Erythroblast (primary cell): ENCODE measurements at places on chromosomes 5 and 9.

DNA sequence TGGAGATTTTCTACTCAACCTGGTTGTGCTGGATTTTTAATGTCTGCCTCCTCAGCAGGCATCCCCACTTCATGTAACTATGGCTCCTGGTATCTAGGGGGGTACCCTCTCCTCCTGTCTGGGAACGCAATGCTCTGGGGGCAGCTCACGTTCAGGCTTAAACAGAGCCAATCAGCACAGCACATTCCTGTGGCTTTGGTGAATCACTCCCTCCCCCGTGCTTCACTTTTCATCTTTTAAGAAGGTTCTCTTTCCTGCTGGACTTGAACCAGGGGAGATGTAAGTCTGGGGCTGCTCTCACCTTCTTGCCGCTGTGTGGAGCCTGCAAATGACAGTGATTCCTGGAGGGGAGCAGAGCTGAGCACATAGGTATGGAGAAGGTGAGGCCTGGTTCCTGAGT, 101.2 kb downstream of the MSX2 start:
- DNase-seq, result no peak

GRCh38 chr5:62605638-62606037, 27.0 kb downstream of the LRRC70 start:
- DNase-seq, result no peak

GRCh38 chr9:83167126-83167525, 104.2 kb upstream of the RASEF start:
- no peak for DNase-seq

- no peak for DNase-seq
These were observed 82.1 kb downstream of the FBN2 start for GRCh38 chr5:128455841-128456361.

GRCh38 chr5:94218374-94218773, 400.0 kb downstream of the KIAA0825 start:
- DNase-seq, result no peak

- no peak for DNase-seq
These were observed 77.6 kb downstream of the KCNT1 start for GRCh38 chr9:135779571-135779970.

DNA sequence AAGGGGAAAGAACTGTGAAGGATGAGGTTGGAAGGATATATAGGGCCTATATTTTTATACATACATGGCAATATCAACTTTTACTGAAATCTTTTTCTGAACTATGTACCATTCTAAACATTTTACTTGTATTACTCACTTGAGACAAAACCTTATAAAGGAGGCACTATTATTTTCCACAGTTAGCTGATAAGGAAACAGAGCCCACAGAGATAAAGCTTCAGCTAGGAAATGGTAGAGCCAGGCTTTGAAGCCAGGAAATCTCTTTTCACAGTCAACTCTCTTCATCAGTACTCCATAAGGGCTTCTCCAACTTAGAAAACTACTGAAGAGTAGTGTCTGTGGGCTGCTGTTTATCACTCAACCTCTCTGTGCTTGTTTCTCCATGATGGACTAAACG, 613.7 kb downstream of the PRELID2 start:
- no peak for DNase-seq

- DNase-seq, result no peak
These were observed 263.0 kb downstream of the PDZD2 start for GRCh38 chr5:31901807-31902530.

DNA sequence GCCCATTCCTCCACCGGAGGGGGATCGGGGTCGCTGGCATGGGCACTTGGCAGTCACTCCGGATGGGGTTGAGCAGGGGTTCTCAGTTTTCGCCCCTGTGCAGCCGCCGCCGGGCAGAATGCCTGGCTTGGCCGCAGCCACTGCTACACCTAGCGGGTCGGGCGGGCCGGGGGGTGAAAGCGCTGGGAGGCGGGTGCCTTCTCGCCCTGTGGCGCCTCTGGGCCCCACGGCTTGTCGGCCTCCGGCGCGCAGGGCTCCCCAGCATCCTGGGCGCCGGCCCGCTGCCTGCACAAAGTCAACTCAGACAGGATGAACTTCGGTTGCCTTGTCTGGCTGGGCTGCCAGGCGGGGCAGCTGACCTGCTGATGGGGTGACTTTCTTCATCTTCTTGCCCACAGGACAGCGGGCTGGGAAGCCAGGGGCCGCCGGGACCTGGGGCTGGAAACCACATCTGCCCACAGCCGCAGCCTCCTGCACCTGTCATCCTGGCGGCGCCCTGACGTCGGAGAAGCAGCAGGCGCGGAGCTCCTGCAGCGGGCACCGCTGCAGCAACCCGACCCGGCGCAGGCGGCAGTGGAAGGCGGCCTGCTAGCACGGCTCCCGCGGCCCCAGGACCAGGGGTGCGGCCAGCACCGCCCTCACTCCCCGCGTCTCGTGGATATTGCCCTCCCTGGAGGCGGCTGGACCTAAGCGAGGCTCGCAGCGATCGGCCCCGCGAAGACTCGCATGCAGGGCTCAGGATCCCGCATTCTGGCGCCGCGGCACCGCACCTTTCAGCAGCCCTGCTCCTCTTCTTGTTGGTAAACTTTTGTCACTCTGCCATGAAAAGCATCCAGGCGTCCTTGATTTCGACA, 1.3 kb upstream of the ANKRD18A start:
- DNase-seq, result peak; percentile 10

DNA sequence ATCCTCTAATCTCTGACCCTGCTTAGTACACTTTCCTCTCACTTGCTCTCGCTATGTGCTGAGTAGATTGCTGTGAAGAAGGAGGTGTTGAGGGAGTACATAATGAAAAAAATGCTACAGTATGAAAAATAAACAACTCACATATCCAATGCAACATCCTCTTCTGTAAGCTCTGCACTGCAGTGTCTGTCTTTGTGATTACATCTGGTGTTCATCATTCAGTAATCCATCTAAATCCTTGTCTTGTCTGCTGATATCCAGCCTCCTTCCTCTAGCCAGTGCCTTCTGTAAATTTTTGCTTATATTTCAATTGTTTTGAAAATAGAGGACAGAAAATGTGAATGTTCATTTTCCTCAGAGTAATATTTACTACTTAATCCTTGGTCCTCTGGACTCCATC, 57.4 kb upstream of the CDH12 start:
- no peak for DNase-seq

DNA sequence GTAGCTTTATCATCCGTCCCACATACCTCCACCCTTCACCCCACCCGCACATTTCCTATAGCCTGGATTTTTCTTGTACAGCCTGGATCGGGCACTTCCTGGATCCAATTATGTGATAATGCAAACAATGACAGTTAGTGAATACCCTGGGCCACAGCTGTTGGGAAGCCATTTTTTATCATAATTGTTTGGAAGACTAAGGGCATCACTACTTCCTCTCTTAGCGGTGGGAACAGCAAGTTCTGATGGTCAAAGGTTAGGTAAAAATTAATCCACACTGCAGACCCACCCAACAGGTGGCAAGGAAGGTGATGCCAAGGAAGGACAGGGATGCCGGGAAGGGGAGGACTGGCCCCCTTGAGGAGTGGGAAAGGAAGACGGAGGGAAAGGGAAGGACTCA, 183.7 kb downstream of the SAXO1 start:
- no peak for DNase-seq

GRCh38 chr5:6235726-6236125, 142.6 kb downstream of the MED10 start:
- no peak for DNase-seq

DNA sequence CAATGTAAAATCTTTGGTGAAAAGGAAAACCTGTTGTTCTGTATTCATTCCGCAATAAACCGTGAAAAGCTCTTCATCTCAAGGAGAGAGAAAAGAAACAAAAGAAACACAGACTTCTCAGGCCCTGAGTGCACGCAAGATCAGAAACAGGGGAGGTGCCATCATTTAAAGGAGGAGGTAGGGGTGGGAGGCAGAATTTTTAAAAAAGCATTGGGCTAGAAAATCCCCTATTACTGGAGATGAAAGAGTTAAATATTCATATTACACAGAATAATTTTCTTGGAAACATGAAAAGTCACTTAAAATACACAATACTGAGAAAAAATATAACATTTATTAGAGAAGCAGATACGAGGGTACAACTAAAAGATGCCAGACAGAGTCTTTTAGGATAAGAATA, 56.3 kb downstream of the USP20 start:
- DNase-seq, result no peak

DNA sequence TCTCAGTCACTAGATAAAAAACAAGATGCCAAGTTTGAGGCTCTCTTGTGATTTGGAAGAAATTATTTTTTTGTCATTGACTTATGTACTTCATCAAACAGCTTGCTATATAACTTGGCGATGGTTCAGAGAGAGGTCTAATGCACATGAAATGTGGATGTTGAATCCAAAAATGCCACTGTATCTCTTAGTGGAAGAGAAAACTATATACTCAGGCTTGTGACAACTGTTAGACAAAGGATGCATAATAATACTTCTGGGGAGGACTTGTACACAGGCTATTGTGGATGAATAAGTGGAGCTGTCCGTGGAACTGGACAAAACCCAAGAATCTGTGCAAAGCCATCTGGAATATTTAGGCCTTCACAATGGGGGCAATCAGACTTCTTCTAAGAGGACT, 162.9 kb upstream of the NMUR2 start:
- DNase-seq, result no peak

- DNase-seq, result no peak
These were observed 1353.4 kb upstream of the WWC1 start for GRCh38 chr5:166938071-166938470.

- no peak for DNase-seq
These were observed 473.0 kb downstream of the NTRK2 start for GRCh38 chr9:85142496-85142911.

DNA sequence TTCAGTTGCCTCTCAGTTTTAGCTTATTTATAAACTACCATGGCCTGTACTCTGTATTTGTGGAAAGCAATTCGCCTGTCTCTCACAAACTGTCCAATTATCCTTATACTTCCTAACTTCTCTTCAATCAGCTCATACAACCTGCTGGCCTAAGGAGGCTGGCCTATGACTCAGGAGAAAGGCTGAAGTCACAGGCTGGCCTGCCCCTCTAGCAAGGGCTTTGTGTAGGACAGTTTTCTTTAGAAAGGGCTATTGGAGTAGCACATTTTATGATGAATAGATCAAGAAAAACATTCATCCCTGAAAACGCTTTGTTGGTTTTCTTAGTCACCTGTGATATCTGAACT, 988.7 kb upstream of the ARRDC3 start:
- DNase-seq, result no peak

DNA sequence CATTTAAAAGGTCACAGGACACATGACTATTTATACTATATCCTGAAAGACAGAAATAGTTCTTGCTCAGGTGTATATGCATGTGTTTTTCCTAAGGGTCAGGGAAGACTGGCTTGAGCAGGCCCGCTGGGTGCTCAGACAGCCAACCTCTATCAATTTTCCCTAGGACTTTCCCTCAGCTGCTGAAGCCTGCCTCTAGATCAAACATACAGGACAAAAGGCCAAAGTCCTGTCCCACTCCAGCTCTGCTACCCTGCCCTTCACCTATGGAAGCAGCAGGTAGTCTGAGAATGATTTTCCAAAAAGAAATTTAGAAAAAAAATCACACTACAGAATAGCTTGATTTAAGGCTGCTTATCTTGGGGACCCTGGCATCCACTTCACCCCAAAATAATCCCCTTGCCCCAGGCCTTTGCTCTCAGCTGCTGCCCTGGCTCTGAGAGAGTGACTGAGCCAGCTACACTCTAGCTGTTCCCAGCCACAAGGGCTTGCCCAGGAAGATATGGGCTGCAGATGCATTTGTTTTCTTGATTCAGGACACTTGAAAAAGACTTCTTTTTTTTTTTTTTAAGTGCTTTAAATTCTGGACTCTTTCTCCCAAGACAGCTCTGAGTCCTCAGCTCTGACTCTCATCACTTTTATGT, 42.5 kb downstream of the KLHL3 start:
- DNase-seq, result no peak

DNA sequence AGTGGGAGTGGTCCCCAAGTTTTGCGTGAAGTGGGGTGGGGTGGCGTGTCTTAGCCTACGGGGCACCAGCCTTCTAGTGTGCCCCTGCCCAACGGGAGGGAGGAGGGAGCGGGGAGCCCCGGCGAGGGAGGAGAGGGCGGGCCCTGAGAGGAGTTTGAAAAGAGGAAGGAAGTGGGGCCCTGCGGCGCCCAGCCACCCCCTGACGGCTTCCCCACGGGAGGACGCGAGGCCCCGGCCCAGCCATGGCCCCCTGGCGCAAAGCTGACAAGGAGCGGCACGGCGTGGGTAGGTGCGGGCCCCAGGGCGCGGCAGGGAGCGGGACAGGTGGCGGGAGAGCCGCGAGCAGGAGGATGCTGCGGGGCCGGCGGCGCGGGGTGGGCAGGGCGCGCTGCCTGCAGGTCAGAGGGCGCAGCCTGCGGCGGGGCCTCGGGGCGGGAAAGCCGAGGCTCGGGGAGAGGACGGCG, at the start of gene DOCK2:
DOCK2 (plus strand) TSS at position 191 of the 464 bp plus-strand sequence; CDS start at position 243, 52 bp downstream.
- peak; percentile 22 for DNase-seq

GRCh38 chr9:135906291-135907005, 898 bp downstream of the CAMSAP1 start:
- DNase-seq, result peak; percentile 65

DNA sequence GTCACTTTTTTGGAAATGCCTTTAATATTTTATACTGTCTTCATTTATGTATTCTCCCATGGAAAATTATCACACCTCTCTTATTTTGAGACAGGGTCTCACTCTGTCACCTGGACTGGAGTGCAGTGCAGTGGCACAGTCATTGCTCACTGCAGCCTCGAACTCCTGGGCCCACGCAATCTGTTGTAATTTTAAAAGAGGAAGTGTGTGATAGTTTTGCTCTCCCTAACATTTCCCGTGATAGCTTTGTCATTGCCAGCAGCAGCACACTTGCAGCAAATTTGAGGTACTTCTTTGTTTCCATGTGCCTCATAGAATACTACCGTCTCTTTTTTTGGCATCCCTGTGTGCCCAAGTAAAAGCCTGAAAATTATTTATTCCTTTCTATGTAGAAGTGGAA, 103.5 kb downstream of the RNF180 start:
- no peak for DNase-seq

- no peak for DNase-seq
These were observed 25.2 kb downstream of the NEURL1B start for GRCh38 chr5:172666251-172666650.

- DNase-seq, result no peak
These were observed 59.4 kb downstream of the ALDH1A1 start for GRCh38 chr9:72893437-72893836.

DNA sequence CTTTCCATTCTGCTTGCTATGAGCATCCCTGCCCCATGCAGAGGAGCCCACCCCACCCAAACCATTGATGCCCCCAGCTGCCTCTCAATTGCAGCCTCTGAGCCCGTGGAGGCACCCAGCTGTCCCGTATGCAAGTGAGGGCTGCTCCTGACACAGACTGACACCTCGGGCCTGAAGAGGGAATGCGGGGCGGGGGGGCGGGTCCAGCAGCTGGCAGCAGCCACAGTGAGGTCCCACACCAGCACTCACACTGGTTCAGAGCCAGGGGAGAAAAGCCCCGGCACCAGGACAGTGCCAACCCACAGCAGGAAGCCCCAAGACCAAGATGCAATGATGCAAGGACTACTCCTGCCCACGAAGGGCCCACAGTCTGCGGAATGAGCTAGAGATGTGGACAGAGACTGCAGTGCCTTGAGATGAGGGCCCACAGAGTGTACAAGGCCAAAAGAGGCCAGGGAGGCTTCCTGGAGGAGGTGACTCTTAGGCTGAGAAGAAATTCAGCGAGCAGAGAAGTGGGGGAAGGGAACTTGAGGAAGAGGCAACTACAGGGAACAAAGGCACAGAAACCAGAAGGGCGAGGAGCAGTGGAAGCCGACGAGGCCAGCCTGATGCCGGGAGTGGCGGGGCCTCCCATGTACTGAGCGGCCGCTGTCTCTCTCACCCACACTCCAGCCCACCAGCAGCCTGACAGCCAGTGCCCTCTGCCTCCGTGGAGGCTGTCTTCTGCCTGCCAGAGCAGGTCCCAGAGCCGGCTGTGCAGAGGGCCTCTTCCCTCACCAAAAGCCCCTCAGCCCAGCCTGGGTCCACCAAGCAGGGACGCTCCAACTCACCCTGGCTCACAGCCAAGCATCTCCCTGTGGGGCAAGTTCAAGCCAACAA, 9.2 kb downstream of the EEIG1 start:
- DNase-seq, result no peak
